ENCODE measurements at places on chromosomes 2 and 18.

GRCh38 chr2:70828914-70829824 lies 6.4 kb downstream of the CD207 start:
- no peak for DNase-seq

- DNase-seq: no peak
Observed at GRCh38 chr2:237305579-237305978, 108.4 kb downstream of the COL6A3 start.

DNA sequence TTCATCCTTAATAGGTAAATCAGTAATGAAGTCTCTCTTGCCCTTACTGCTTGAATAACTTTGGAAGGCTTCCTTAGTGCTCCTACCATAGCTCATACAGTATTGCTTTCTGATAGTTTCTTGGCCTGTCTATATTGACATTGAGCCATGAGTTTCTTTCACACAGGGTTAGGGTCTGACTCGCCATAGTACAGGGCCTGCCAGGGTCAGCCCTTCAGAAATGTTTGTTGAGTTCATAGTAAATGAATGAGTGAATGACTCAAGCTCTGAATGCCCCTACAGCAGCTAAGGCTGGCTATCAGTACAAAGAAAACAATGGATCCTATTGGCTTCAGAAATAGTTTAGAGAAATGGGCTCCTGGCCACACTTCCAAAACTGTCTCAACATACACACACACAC lies 65.0 kb upstream of the LRATD1 start:
- no peak for DNase-seq

DNA sequence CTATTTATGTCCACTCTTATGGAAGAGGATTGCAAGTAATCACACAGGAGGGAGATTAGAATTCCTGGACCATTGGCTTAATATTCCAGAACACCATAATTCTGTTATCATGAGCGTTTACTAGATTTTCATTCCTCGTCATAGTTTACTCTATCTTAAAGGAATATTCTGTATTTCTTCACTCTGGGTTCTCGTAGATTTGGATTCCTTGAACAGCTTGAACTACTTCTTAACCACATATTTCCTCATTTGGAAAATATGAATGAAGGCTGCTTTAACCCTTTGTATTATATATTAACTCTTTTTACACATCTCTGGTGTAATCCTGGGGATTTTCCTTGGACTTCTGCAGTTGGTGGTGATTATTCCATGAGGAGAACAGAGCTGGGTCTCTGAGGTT lies 46.3 kb upstream of the CCBE1 start:
- DNase-seq: no peak

DNA sequence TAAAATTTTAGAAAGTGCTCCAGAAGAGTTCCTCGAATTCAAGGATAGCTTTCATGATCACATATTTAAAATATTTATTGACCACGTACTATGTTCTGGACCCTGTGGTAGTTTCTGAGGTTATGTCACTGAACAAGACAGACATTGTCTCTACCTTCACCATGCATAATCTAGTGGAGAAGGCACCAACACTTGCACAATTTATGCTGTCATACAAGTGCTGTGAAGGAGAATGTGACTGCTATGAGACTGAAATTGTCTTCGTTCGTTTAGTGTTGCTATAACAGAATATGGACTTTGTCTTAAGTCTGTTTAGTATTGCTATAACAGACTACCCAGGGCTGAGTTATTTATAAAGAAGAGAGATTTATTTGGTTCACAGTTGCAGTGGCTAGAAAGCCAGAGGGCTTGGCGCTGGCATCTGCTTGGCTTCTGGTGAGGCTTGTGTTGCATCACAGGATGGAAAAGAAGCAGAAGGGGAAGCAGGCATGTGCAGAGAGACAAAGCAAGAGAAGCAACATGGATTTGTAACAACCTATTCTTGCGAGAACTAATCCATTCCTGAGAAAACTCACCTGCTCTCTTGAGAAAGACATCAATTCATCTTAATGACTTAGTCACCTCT lies 50.0 kb upstream of the RFX8 start:
- no peak for DNase-seq

GRCh38 chr18:57544936-57545660 lies 41.4 kb downstream of the FECH start:
- DNase-seq: no peak

DNA sequence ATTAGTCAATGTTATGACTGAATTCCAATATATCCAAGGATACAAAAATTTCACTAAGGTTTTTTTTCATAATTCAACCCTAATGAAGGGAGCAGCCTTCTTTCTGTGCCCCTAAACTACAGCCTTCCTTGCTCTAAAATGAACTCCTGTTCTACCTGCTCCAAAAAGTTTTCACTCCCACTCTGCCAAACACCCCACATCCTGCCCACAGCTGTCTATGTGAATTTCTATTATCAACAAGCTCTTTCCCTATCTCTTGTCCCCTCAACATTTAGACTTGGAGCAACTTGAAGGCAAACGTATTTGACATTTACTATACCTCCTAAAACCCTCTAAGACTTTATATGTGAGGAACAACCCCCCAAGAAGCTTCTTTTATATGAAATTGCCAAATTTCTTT lies 2.5 kb downstream of the STAT4 start:
- no peak for DNase-seq

DNA sequence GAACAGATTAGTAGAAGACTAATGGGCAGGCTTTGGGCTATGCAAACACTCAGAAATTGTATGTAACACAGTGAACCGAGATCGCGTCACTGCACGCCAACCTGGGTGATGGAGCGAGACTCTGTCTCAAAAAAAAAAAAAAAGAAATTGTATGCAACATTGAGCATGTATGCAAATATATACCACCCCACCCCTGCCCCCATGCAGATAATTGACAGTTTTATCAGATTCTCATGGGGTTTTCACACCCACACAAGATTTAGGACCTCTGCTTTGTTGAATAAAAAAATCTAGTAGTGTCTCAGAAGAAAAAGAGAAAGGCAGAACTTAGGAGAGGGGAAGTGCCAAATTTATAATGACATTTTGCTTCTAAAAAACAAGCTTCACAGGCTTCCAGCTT lies 131.6 kb upstream of the FN1 start:
- DNase-seq: no peak

DNA sequence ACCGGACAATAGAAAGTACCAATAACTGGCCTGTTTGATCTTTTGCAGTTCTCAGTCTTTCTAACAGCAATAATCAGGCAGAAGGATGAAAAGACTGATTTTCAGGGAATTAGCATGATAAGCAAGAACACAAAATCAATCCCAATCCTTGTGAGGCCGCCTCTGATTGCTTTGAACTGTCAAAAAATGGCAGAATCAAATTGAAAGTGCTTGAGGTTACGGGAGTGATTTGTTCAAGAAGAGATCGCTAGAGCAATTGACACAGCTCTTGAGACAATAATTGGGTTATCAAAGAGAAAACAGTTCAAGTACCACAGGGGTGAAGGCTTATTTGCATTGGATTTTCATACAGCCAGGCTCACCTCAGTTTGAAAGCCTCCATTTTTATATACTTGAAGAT lies 663.4 kb downstream of the ARHGAP15 start:
- no peak for DNase-seq

DNA sequence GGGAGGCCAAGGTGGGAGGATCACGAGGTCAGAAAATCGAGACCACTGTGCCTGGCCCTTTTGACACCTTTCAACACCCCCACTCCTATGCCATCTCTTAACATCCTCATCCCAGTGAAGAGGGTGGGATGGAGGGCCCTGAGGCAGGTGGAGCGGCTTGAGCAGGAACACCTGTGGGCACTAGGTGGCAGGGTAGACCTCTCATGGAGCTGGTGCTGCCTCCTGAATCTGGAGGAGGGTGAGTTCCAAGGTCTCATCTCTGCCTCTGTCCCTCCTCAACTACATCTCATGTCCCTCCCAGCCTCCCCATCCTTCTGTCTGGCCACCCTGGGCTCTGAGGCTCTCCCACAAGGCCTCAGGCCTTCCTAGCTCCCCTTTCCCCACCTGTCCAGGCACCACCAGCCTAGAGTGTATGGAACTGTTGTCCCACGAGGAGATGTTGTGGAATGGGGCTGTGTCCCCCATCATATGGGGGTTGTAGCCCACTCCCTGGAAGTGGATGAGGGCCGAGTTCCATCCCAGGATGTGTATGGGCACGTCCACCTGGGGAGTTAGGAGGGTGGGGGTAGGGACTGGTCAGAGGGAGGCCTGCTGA lies 17.0 kb upstream of the CRYBA2 start:
- DNase-seq: no peak

- DNase-seq: no peak
Observed at GRCh38 chr2:109615637-109616144, 1.5 kb downstream of the SOWAHC start.

DNA sequence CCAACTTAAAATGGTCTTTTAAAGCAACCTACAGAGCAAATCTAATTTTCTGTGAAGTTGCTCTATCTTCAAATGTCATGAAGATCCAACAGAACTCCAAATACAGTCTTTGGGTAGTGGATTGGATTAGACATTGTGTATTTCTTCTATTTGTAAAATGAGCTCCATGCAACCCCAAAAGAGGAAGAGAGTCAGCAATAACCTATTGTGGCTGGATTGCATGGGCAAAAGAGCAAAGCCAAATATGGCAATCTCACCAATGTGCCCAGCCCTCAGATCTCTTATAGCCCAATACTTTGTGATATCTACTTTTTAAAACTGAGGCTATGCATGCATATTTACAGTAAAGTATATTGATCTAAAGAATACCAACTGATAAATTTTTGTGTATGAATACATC lies 146.3 kb downstream of the TXNL1 start:
- DNase-seq: no peak

- no peak for DNase-seq
Observed at GRCh38 chr2:206845877-206846276, 80.5 kb downstream of the FASTKD2 start.

DNA sequence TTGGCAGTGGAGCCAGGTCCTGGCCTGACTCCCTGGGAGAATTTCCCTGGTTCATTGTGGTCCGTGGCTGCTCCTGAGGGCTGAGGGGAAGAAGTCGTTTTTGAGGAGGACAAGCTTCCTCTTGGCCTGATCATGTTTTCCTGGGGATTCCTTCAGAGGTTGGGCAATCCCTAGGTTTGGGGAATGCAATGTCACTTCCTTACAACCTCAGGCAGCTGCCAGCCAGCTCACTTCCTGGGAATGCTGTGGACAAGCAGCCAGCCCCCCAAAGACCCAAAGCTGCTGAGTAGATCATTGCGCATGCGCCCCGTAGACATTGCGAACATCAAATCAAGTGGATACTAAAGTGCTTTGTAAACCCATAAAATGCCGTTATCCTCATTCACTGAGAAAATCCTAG lies 7.7 kb upstream of the DNMT3A start:
- no peak for DNase-seq

GRCh38 chr2:205366336-205367060 lies 315.8 kb upstream of the NRP2 start:
- DNase-seq: no peak

- no peak for DNase-seq
Observed at GRCh38 chr2:61471905-61472805, 1.3 kb upstream of the USP34 start.

DNA sequence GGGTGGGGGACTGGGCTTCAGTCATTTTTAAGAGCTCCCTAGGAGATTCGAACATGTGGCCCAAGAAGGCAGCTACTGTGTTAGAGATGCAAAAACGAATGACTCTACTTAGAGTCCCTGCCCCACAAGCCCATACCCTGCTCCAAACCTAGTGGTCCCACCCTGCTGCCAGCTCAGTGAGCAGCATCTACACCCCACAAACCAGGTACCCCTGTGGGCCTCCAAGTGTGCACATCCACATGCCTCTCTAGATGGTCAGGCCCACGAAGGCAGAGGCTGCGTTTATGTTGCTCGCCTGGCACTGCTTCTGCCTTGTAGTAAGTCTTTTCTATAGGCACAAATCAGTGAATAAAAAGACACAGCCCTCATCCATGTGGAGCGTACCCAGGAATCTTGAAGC lies 112.6 kb downstream of the PDCL3 start:
- DNase-seq: no peak

DNA sequence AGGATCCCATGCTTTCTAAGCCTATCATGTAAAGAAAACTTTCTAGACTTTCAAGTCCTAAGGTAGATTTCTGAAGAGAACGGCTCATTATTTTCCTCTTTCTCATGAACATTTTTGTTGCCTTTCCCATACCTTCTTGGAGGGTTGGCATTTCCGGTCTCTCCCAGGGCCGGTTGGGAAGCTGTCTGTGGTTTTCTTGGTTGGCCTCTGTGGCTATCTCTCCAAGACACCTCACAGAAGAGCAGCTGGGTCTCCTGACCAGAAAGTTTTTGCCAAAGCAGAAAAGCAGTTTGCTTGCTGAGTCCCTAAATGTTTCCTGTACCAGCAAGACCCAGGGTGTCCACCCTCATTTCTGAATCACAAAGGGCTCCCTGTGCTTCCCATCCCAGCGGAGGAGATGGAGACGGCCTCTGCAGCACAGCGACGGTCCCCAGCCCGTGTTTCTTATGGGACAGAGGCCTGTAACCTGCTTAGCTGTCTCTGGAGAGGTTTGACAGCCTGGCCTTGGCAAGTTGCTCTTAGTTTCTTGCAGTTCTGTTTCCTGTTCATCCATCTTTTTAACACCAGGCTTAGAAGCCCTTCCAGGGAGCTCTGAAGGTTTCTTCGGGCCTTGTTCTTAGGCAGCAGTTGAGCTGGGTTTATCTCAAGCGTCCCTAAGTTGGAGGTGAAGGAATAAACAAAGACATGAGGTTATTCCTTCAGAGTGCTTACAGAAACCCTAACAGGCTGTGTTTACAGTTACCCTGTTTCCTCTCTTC lies 39.8 kb downstream of the GREB1 start:
- DNase-seq: no peak

GRCh38 chr2:240421381-240421780 lies 14.1 kb upstream of the GPC1 start:
- DNase-seq: no peak

- DNase-seq: no peak
Observed at GRCh38 chr2:173151671-173152401, 76.2 kb downstream of the MAP3K20 start.

DNA sequence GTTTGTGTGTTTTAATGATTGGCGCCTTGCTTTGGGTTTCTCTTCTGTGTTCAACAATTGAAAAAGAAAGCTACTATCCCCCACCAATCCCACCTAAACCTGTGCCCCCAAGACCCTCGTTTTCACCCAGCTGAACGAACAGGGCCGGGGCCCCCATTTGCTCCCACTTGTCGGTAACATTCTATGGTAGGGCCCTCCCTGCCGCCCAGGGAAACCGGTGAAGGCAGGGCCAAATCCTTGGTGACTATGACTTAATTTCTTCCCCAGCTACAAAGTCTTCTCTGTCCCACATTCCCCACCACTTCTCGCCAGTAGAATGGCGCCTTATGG lies 598 bp upstream of the SNRNP200 start:
- no peak for DNase-seq

GRCh38 chr2:68091439-68092034 lies 28.7 kb upstream of the C1D start:
- no peak for DNase-seq

GRCh38 chr2:10454505-10454904 lies 6.4 kb upstream of the ODC1 start:
- DNase-seq: no peak

GRCh38 chr2:143402451-143402850 lies 273.2 kb downstream of the ARHGAP15 start:
- DNase-seq: no peak

DNA sequence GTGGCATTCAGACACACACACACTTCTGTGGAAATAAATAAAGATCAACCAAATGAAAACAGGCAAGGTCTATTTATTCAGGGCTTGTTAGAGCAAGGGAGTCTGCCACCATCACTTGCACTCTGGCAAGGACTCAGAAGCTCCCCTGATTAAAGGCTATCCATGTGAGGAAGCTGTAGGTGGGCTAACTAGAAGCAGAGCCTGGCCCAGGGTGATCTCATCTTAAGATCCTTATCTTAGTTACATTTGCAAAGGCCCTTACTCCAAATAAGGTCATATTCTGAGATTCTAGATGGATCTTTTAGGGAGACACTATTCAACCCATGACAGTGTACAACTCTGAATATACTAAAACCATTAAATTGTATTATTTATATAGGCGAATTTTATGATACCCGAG lies 190.0 kb upstream of the SRD5A2 start:
- DNase-seq: no peak

All from occipital lobe (tissue), 3 donors.